CD4-positive, alpha-beta memory T cell (primary cell): ENCODE measurements at places on chromosomes 5 and 9. TPM values are rescaled to one million over a fixed set of nuclear protein-coding genes. Genes with fewer than 3 reads are reported as not detected.

- no peak for DNase-seq
These were observed 74.5 kb downstream of the PTCD2 start for GRCh38 chr5:72394688-72395087.

DNA sequence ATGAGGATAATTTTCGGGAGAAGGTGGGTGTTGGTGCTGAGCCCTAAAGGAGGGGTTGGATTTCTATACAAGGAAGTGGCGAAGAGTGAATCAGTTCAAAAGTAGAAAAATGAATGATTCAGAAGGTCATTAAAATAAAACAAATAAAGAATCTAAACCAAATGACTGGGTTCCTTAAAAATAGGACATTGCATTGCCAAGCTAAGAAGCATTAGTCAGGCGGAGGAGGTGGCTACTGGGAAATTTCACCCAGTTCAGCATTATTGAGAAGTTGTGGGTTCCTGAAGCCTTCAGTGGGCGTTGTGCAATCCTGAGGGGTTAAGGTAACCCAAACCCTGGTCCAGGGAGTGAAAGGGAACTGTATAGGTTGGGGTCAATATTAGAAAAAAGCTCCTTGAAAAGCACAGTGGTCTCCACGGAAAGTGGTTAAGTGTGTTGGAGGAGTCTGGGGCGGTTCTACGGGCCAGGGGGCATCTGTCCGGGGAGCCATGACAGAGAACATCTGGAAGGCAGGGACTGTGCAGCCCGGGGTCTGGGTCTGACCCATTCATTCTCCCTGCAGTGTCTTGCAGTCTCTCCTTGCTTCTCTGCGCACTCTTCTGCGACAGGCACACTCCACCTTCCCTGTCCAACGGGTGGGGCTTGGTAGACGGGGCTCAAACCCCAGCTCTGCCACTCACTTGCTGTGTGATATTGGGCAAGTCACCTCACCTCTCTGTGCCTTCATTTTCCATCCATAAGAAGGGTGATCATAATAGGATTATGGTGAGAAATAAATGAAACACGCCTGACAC, 27.6 kb upstream of the DUSP1 start:
- no peak for DNase-seq

GRCh38 chr5:38753776-38754175, 92.0 kb upstream of the OSMR start:
- DNase-seq, result no peak

DNA sequence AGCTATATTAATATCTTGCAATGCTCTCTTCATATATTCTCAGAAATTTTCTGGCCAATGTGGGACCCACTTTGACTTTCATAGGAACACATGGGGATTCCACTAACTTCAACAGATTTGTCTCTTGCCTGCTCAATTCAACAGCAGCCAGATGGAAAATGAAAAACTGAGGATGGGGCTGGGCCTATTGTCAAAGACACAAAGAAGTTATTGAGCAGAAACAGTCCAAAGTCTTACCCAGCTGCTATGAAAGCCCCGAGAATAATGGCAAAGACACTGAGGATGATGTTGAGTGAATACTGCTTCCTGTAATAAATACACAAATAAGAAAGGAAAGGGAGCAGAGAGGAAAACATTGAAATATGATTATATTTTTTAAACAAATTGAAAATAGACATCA, 32.6 kb downstream of the SLC35D2 start:
- no peak for DNase-seq

DNA sequence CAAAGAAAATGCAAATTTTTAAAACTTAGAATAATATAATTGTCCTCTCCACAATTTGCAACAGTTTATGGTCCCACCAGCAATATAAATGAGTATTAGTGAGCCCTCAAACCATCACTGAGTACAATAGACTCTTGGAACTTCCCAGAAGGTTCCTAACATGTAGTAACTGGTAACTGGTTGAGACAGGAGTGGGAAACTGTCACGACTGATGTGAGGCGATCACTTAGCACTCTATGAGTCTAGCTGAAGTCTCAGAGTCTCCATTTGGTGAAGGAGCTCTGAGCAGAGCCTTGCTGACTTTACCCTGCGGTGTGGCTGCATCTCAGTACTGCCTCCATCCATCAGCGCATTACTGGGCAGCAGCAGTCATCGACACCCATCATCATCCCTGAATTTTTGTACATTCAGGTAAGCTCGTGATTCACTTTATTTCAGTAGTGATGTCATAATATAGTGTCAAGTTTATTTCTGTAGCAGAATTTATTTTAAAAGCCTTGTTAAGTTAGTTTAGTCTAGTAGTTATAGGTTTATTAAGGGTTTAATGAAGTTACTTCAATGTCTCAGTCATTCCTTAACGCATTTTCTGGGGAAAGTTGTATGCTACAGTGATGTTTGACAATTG, 76.6 kb upstream of the ABCA1 start:
- DNase-seq, result no peak

- DNase-seq, result no peak
These were observed 352.1 kb upstream of the CDH18 start for GRCh38 chr5:20340126-20340525.

GRCh38 chr9:1202512-1203280, 152.5 kb downstream of the DMRT2 start:
- DNase-seq, result no peak

- DNase-seq, result no peak
These were observed 342.7 kb upstream of the RFX3 start for GRCh38 chr9:3868466-3868865.

DNA sequence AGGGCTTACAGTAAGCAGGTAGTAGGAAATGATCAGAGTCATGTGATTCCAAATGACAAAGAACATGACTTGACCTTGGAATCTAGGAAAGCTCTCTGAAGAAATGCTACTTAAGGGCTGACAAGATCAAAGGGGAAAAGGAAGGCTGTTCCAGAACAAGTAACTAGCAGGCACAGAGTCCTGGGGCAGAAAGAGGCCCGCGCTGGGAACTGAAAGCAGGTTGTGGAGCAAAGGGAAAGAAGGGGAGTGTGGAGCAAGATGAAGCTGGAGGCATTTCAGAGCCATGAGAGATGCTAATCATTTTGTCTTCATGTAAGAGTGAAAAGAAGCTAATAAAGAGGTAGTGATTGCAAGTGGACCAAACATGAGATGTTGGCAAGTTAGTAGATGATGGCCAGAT, 397.5 kb downstream of the DTWD2 start:
- no peak for DNase-seq

GRCh38 chr9:38385896-38386295, 6.6 kb upstream of the ALDH1B1 start:
- no peak for DNase-seq

DNA sequence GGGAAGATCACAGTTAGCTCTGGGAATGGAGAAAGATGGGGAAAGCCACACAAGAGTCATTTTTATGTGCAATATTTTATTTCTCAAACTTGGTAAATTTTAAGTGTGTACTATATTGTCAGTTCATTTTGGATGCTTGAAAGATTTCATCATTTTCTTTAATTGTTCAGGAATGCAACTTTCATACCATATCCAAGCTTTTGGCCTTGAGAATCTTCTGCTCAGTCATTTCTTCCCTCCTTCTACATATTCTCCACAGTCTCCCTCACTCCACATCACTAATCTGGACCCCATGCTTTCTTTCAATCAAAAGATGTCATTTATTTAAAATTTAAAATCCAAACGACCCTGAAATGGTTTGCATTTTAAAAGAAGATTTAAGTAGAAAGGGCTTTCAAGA, 135.4 kb downstream of the FAM114A2 start:
- no peak for DNase-seq

DNA sequence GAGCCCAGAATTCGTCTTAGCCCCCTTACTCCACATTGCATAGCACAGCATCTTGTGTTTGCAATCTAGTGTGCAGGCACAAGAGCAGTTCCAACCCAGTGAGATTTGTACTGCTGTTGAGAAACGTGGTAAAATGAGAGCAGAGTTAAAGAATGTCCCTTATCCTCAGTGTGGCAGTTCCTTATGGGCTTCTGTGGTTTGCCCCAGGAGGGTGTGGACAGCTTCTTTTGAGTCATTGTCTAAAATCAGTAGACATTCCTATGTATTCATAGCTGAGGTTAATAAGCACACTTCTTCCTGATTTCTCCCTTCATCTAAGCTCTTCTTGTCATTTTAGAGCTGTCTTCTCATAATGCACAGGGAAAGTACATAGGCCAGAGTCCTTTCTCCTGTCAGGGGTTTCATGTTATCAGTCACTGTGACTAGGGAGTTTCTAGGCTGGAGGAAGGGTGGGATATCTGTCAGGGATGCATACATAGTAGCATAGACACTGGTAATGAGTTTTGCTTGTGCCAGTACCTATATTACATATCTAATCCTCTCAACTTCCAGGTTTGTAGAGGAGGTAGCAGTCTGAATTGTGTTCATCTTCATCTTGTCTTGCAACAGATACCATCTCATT, 2.0 kb upstream of the CAVIN4 start:
- DNase-seq, result no peak

Gene NKD2
- not detected for polyA plus RNA-seq

Gene NTRK2
- polyA plus RNA-seq, result not detected

Gene SPAAR
- polyA plus RNA-seq, result not detected

Gene TAS2R1
- polyA plus RNA-seq, result not detected

Gene DDX4
- not detected for polyA plus RNA-seq

Gene SOWAHA
- 0.06 TPM for polyA plus RNA-seq

Gene FLT4
- polyA plus RNA-seq, result not detected
